ENCODE measurements at places on chromosomes 11 and 22.
A peak's percentile ranks its signal among the peaks of the same experiment; 100 is the strongest.

DNA sequence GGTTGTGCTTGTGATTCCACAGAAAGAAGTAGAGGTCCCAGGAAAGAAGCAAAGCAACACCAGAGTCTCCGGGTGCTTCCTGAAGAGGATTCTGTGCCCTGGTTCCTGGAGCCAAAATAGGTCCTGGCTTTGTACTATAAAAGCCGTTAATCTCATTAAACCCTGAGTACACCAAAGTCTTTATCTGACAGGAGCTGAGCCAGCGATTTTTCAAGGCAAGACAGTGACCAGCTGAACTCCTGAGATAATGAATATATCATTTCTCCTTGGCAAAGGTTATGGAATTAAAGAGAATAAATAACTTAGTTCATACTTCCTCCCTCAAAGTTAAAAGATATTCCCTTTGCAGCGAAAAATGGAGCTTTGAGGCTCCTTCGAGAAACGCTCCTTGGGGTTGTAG lies 5.2 kb downstream of the TMEM138 start:
- no peak for DNase-seq

DNA sequence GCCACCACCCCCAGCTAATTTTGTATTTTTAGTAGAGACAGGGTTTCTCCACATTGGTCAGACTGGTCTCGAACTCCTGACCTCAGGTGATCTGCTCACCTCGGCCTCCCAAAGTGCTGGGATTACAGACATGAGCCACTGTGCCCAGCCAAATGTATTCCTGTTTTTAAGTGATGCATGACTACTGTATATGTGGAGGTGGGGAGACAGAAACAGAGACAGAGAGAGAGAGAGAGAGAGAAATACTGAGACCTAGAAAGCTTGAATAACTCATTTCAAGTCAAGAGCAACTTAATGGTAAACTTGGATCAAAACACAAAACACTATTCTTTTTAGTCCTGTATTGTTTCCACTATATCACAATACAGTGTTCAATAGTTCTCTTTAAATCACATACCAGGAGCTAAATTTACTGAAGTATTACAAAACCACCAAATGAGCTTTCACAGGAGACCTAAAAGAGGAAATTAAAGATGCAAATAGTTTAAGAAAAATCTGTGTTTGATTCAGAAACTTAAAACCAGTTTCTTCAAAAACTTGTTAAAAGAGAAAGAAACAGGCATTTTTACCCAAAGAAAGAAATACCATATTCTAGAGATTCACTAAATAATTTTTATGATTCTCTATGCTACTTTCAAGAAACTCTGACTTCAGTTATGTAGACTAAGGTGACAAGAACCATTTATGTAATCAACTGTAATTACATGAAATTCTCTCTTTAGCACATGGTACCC lies 188.7 kb downstream of the ETS1 start:
- no peak for DNase-seq

DNA sequence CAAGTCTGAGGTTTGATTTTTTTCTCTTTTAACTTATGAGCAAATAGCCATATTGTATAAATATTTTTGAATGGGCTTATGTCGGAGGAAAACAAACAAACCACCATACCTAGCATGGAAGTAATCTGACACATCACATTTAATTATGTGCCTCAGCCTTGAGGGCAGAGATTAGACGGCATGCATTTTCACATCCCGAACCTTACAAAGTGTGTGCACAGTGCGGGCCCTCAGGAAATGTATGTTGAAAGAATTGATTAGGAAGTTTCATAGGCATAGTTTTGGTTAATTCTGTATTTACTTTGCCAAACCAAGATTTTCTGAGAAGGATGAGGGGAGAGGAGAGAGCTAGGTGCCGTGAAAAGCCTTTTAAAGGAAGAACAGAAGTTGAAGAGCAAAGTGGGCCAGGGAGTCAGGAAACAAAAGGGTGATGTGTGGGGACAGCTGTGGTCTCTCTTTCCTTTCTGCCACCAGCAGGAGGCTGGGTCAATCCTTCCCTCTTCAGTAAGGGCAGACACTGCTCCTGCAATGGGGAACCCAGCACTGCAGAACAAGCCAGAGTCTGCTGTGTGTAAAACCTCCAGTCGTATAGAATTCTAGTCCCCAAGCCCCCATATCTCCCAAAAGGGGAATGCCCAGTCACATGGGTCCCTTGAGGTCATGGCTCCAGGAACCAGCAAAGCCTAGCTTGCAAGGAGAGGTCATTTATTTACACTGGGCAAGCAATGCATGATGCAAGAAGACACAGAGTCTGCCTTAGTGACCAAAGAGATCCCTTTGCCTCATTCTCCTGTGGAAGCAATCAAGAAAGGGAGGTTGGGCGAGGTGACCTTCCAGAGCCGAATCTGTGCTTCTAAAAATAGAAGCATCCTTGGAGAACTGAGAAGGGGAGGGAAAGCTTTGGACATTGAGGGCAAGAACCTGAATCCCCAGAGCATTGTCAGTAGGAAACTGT lies 71.1 kb upstream of the OLFML1 start:
- DNase-seq, result no peak

GRCh38 chr11:71326328-71326940 lies 74.1 kb upstream of the SHANK2 start:
- DNase-seq, result no peak

DNA sequence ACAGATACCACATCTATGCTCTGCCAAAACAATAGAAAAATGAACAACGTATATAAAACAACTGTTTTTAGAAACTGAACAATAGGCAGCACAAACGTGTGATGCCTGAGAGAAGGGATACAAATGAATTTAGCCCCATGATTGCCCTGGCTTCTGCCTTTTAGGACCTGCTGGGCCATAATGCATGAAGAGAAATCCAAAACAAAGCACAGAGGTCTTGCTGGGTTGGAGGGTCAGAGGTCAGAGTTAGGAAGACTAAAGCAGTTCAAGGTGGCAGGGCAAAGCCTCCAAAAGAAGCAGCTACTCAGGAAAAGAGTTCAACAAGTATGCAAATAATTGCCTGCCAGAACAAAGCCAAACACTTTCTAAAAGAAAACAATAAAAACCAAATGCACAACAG lies 138.5 kb downstream of the TTC28 start:
- DNase-seq, result no peak

DNA sequence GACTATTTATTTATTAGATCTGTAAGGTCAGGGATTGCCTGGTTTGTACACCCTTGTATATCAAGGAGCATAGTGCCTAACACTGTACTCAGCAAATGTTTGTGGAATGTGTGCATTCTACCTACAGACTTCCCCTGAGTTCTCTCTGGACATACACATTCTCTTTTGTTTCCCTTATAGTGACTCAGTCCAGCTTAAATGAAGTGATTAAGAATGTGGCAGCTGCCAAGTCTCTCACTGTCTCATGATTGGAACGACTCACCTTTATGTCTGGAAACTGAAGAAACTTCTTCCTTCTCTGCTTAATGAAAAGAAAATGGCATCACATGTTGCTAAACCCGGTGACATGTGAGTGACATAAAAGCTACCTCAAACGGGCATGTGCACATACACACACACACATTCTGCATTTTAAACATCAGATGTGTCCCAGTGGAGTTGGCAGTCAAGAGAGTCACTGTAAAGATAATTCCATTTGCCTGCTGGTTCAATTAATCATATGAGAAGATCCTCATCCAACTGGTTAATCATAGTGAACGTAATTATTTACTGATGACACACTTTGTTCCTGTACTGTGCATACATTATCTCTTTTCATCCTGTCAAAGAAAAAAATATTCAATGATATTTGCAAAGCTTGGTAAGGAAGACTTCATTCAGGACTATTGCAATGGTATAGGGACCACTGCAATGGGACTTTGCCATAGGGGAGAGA lies 42.8 kb downstream of the GLYAT start:
- DNase-seq, result peak; percentile 23

DNA sequence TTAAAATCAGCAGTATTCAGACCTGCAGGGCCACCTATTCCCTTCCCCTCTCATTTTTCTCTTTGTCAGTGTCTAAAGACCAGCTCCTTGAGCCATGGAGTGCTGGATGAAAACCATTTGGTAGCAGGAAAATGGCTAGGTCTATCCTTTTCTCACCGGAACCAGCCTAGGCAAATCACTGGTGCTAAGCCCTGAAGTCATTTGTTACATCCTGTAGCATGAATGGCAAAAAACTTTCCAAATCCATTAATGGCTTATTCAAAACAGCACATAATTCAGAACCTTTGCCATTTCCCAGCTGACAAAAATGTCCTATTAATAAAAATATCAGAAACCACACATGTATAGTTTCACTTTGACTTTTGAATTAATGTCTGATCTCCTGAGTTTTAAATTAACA lies 209.5 kb upstream of the E2F8 start:
- DNase-seq, result no peak

- no peak for DNase-seq
These were observed 123.6 kb upstream of the CADM1 start for GRCh38 chr11:115627666-115628460.

All from HCEC 1CT (cell line).